Upper lobe of right lung (tissue), 1 donor: ENCODE measurements at places on chromosomes 11 and 22.

DNA sequence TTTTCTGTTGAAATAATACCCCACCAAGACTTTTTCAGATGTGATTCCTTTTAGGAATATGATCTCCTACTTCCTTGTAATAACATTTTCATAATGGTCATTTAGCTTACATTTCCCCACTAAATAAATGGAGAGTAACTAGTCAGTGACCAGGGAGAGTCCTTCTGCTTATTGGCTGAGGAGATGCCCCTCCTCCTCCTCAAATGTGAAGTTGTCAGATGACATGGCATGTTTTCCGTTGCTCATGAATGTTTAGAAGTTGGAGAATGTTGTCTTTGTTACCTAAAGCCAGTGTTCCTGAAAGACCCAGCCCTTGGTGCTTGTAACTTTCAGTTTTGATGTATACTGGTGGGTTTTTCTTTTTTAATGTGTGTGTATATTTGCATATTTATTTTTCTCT, 38.2 kb downstream of the CSRP3 start:
- DNase-seq = no peak

DNA sequence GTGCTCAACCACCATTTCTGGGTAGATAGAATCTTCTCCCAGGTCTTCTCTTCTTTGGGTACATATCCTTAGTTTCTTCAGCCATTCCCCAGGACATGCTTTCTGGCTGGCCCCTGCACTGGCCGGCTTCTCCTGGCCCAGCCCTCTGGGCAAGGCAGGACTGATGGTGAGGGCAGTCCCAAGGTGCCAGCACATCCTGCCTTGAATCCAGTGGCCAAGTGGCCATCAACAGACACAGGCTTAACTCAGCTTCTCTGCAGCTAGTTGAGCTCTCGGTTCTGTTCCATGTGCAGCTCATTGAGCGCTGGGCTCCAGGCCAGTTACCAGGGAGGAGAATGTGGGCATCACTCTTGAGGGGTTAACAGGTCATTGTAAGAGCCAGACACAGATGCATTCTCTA, 17.6 kb downstream of the SMIM38 start:
- DNase-seq = peak; percentile 53

GRCh38 chr22:30667107-30667493, 575 bp downstream of the DUSP18 start:
- no peak for DNase-seq

GRCh38 chr11:2672553-2673249, 27.1 kb downstream of the KCNQ1OT1 start:
- DNase-seq = peak; percentile 41

GRCh38 chr11:64101461-64101860, 64.5 kb downstream of the MACROD1 start:
- DNase-seq = no peak
